ENCODE measurements at places on chromosomes 4 and X.

DNA sequence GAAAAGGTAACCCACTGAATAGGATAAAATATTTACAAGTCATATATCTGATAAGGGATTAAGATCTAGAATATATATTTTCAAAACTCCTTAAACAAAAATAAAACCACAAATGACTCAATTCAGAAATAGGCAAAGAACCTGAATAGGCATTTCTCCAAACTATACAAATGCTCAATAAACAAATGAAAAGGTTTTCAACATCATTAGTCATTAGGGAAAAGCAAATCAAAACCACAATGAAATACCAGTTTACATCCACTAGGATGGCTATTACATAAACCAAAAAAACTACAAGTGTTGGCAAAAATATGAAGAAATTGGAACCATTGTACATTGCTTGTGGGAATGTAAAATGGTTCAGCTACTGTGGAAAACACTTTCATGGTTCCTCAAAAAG is 167.0 kb upstream of the GALNT7 start:
- no peak for DNase-seq

DNA sequence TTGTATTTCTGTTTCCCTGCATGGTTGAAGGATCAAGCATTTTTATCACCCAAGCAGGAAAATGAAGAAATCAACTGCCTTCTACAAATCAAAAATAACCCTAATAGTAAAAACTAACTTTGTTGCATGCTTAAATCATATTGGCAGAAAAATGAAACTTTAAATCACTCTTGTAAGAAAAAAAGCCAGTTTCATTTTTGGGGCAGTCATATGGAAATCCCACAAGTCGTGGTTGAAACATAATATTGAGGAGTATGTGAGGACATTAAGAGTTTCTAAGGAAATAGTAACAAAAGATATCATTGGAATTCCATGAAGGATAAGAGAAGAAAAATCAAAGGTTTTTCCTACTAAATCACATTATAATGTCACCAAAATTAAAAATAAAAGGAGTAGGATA is 8.4 kb downstream of the TEC start:
- no peak for DNase-seq

- DNase-seq: no peak
These were observed 14.7 kb downstream of the TBC1D14 start for GRCh38 chr4:6924361-6924779.

GRCh38 chr4:6910340-6910959 is 824 bp downstream of the TBC1D14 start:
- peak; percentile 22 for DNase-seq

- no peak for DNase-seq
These were observed 99.4 kb downstream of the LUZP4 start for GRCh38 chrX:115388879-115389278.

GRCh38 chrX:1941321-1941720 is 326.5 kb downstream of the ASMT start:
- DNase-seq: no peak

- no peak for DNase-seq
These were observed 23.5 kb upstream of the SPINK2 start for GRCh38 chr4:56844802-56845580.

Data from stimulated activated CD4-positive, alpha-beta T cell treated with anti-CD3 and anti-CD28 coated beads, Interleukin-4, amount 100 ng/mL, for 24 hours (primary cell).